ENCODE measurements at places on chromosomes 5 and 9. TPM values are rescaled to one million over a fixed set of nuclear protein-coding genes. Genes with fewer than 3 reads are reported as not detected.
A peak's percentile ranks its signal among the peaks of the same experiment; 100 is the strongest.

The OR13J1 gene
- total RNA-seq, result not detected

DNA sequence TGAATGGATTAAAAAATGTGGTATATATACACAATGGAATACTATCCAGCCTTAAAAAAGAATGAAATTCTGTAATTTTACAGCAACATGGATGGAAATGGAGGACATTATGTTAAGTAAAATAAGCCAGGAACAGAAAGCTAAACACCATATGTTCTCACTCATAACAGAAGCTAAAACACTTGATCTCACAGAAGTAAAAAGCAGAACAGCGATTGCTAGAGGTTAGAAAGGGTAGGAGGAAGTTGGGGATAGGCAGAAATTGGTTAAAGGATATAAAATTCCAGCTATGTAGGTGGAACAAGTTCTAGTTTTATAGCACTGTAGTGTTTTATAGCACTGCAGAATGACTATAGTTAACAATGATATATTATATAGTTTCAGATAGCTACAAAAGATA is 15.8 kb downstream of the MARCHF3 start:
- H3K4me1 ChIP-seq, result peaks cover 25% of the 10 kb centered on the region
- no peak for DNase-seq
- H3K27ac ChIP-seq, result no peak overlapping the region
- H3K4me3 ChIP-seq, result no peak overlapping the region
- no peaks in the 10 kb centered on the region for H3K36me3 ChIP-seq

GRCh38 chr9:120177121-120177520 is 402.8 kb downstream of the CDK5RAP2 start:
- no peaks in the 10 kb centered on the region for H3K4me1 ChIP-seq
- H3K27me3 ChIP-seq, result no peaks in the 10 kb centered on the region
- no peak overlapping the region for H3K27ac ChIP-seq

DNA sequence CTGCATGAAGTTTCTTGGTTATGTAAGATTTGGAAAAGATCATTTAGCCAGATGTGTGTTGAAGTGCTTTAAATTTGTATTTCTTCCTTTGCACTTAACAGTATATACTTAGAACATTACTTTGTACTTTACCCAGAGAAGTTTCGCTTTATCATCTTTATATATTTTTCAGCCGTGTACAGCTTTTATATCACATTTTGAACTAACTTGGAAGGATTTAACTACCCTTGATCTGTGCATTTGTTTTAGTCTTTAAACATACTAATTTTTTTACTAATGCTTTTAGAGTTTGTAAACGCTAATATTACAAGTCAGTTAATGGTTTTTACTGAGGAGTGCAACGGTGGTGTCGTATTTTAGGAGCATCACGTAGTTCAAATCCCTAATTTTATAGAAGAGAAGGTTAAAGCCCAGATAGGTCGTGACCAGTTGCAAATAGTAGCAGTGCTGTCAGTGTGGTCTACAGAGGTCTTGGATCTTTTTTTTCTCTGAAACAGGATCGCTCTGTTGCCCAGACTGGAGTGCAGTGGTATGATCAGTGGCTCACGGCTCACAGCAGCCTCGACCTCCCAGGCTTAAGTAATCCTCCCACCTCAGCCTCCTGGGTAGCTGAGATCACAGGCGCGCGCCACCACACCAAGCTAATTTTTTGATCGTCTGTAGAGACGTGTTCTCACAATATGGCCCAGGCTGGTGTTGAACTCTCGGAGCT is 2.0 kb downstream of the MATR3 start:
- peak overlapping the region; percentile 97 for H3K27ac ChIP-seq
- peaks cover 11% of the 10 kb centered on the region for H3K4me1 ChIP-seq
- peak overlapping the region; percentile 96 for H3K4me3 ChIP-seq
- H3K36me3 ChIP-seq, result no peaks in the 10 kb centered on the region

DNA sequence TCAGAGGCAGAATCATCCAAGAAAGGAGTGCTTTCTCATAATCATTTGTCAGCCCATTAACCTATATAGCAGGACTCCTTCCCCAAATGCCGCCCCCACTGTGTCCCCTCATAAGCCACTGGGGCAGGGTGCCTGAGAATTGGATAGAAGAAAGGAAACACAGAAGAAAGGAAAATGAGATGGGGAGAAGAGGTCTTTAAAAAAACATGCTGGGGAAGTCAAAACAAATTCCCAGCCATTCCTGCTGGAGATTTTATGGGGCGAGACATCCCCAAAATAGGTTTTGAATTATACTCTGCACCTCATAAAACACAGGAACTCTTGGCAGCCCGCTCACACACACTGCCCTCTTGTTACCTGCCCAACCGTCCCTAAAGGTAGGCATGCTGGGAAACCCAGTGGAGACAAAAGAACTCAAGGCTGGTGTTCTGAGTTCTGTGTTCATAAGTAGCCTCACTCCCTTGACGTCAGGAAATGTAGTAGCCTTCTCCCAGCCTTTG is 19.7 kb downstream of the ASTN2 start:
- no peak overlapping the region for H3K4me3 ChIP-seq
- DNase-seq, result no peak
- H3K27ac ChIP-seq, result no peak overlapping the region
- no peaks in the 10 kb centered on the region for H3K36me3 ChIP-seq

DNA sequence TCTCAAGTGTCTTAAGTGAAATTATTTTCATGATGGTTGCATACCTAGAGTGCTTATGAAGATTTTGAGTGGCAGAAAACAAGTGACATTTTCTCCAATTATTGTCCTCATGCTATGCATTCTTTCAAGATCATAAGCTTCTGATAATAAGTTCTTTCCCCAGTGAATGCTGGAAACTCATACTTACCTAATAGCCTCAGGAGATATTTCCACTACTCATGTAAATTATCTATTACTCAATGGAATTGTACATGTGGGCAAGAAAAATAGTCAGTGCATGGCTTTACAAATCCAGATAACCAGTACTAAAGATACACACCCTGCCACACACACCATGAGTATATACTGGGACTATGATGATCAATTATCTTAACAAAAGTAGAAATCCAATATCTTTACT is 1219.4 kb upstream of the C9orf72 start:
- H3K27me3 ChIP-seq, result no peaks in the 10 kb centered on the region
- no peaks in the 10 kb centered on the region for H3K36me3 ChIP-seq
- H3K27ac ChIP-seq, result no peak overlapping the region

- peaks cover 30% of the 10 kb centered on the region for H3K36me3 ChIP-seq
- DNase-seq, result no peak
- H3K4me1 ChIP-seq, result peaks cover 34% of the 10 kb centered on the region
- no peaks in the 10 kb centered on the region for H3K27me3 ChIP-seq
Observed at GRCh38 chr5:72144762-72145161, 37.5 kb downstream of the MAP1B start.

The SMIM33 gene
- total RNA-seq, result not detected

DNA sequence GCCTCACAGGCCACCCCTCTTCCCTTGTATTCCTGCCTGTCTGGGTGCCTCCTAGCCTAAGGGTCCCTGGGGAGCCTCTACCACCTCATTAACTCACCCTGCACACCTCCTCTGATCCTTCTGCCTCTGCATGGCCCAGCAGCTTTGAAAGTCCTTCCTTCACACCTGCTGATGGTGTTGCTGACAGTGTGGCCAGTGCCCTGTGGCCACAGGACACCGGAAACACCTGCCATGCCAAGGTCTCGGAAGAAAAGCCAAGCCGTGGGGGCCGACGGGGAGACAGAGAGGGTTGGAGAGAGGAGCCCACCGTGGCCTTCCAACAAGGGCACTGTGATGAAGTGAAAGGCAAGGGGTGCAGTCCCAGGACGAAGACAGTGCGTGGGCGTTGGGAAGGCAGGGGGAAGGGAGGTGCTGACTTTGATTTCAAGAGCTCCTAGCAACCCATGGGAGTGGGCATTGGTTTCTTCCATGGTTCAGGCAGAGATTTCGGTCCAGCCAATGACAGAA is 4.1 kb downstream of the BTNL9 start:
- peaks cover 3% of the 10 kb centered on the region for H3K27me3 ChIP-seq
- no peak overlapping the region for H3K27ac ChIP-seq
- H3K4me1 ChIP-seq, result no peaks in the 10 kb centered on the region
- DNase-seq, result no peak
- no peaks in the 10 kb centered on the region for H3K36me3 ChIP-seq

DNA sequence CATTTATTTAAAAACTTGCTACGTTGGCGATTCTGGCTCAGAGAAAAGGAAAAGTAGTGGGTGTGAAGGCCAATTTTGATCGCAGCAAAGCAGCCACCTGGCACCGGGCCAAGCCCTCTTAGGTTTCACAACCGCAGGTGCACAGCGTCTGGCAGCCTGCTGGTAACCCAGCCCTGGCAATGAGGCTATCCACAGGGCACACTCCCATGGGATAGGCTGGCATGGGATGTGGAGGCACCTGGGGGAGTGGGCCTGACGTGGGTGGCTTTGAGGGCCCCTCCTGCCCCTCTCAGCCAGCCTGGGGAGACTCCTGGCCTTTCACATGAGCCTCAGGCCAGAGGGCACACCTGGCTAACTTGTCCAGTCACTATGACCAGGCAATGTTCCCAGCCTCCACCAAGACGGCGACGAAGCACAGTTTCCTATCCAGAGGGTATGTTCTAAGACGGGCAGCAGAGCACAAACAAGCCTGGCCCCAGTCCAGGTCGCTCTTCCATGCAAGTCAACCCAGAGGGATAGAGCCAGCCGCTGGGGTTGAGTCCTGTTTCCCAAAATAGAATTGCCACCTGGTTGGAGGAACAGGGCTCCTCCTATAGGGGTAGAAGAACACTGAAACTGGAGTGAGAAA is 19.0 kb downstream of the CMBL start:
- DNase-seq, result no peak
- no peaks in the 10 kb centered on the region for H3K27me3 ChIP-seq
- no peak overlapping the region for H3K27ac ChIP-seq

- no peak overlapping the region for H3K27ac ChIP-seq
- no peak overlapping the region for H3K4me3 ChIP-seq
- H3K27me3 ChIP-seq, result no peaks in the 10 kb centered on the region
- H3K4me1 ChIP-seq, result no peaks in the 10 kb centered on the region
- no peak for DNase-seq
- no peaks in the 10 kb centered on the region for H3K36me3 ChIP-seq
Observed at GRCh38 chr5:94045839-94046782, 304.7 kb upstream of the POU5F2 start.

- H3K4me1 ChIP-seq, result no peaks in the 10 kb centered on the region
- DNase-seq, result no peak
- no peaks in the 10 kb centered on the region for H3K27me3 ChIP-seq
- H3K36me3 ChIP-seq, result no peaks in the 10 kb centered on the region
- H3K27ac ChIP-seq, result no peak overlapping the region
Observed at GRCh38 chr5:136275601-136276000, 82.6 kb upstream of the SMIM32 start.

GRCh38 chr5:106796081-106796480 is 874.7 kb downstream of the EFNA5 start:
- no peaks in the 10 kb centered on the region for H3K27me3 ChIP-seq
- H3K4me1 ChIP-seq, result no peaks in the 10 kb centered on the region
- no peak overlapping the region for H3K4me3 ChIP-seq
- H3K27ac ChIP-seq, result no peak overlapping the region
- DNase-seq, result no peak

DNA sequence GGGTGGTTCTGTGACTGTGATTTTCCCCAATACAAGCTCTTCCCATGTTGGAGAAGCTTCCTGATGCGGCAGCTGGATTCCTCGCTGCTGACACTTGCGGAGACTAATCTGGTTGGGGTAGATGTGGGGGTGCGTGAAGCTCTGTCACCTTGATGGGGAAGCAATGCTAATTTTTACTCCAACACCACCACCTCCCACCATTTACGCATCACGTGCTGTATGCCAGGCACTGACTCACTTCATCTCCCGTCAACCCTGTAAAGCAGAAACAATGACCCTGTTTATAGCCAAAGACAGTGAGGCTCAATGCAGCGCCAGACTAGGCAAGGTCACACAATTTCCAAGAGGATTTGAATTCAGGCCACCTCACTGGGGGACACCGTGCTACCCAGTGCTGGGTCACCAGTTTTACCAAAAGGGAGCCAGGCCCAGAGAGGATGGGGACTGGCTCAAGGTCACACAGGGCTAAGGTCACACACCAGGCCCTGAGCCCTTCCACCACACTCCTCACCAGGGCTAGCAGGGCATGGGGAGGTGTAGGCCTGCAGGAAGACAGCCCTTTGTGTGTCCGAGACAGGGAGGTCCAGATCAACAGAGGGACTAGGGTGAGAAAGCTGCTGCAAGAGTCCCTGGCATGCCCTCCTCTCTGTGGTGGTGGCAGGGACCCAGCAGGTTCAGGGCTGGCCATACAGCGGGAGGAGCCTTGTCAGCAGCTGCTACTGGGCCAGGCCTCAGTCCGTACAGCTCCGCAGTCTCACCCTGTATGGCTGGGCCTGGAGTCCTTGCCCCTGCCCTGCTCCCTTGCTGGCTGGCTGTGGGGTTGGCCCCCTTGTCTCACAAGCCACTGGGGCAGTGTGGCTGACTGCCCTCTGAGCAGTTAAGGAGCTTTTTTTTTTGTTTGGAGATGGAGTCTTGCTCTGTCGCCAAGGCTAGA is 3.3 kb downstream of the STKLD1 start:
- H3K27me3 ChIP-seq, result no peaks in the 10 kb centered on the region
- H3K4me1 ChIP-seq, result peaks cover 4% of the 10 kb centered on the region
- H3K4me3 ChIP-seq, result no peak overlapping the region
- no peaks in the 10 kb centered on the region for H3K36me3 ChIP-seq
- no peak for DNase-seq
- no peak overlapping the region for H3K27ac ChIP-seq

- H3K4me3 ChIP-seq, result no peak overlapping the region
- no peak overlapping the region for H3K27ac ChIP-seq
- peak; percentile 83 for DNase-seq
- H3K27me3 ChIP-seq, result no peaks in the 10 kb centered on the region
Observed at GRCh38 chr9:79489261-79490000, 82.3 kb upstream of the TLE4 start.

- H3K36me3 ChIP-seq, result no peaks in the 10 kb centered on the region
- no peaks in the 10 kb centered on the region for H3K27me3 ChIP-seq
- DNase-seq, result no peak
Observed at GRCh38 chr5:89673019-89673418, 736.5 kb downstream of the CETN3 start.

GRCh38 chr5:174706997-174707572 is 17.3 kb upstream of the MSX2 start:
- H3K27ac ChIP-seq, result no peak overlapping the region
- peaks cover 25% of the 10 kb centered on the region for H3K27me3 ChIP-seq
- no peaks in the 10 kb centered on the region for H3K4me1 ChIP-seq
- H3K4me3 ChIP-seq, result no peak overlapping the region

DNA sequence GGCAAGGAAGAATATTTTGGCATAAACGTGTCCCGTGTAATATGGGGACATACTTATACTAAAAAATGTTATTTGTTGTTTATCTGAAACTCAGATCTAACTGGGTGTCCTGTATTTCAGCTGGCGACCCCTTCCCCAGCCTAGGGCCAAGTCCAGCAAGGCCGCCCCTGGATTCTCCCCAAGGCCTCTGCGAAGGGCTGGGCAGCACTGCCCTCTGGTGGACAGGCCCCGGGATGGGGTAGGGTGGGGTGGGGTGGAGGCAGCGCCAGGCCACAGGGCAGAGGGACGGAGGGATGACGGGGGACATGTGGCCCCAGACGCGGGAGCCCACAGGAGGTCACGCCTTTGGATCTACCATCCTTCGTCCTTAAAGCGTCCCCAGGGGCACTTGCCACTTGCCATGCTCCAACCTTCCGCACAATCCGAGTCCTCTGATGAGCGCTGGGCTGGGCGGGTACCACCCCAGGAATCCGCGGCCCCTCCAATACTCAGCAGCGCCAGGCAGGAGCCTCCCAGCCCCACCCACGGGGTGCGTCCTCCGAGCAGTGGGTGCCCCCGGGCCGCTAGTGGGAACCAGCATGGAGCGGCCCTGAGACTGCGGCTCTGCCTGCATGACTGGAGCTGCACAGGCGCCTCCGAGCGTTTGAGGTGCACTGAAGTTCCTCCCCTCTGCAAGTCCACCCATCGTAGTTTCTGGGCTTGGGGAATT is 7.1 kb upstream of the AGPAT2 start:
- no peaks in the 10 kb centered on the region for H3K27me3 ChIP-seq
- H3K4me3 ChIP-seq, result no peak overlapping the region
- no peak for DNase-seq
- no peak overlapping the region for H3K27ac ChIP-seq
- H3K36me3 ChIP-seq, result no peaks in the 10 kb centered on the region
